ENCODE measurements at places on chromosomes 12 and 14.
A peak's percentile ranks its signal among the peaks of the same experiment; 100 is the strongest.

DNA sequence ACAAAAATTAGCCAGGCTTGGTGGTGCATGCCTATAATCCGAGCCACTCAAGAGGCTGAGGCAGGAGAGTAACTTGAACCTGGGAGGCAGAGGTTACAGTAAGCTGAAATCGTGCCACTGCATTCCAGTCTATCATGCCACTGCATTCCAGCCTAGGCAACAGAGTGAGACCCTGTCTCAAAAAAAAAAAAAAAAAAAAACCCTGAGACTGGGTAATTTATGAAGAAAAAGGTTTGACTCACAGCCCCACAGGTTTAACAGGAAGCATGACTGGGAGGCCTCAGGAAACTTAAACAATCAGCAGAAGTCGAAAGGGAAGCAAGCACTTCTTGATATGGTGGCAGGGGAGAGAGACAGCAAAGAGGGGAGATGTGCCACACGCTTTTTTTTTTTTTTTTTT, 123.2 kb downstream of the GXYLT1 start:
- no peak for DNase-seq

GRCh38 chr14:36424478-36425102, 95.4 kb downstream of the NKX2-1 start:
- DNase-seq, result no peak

- DNase-seq, result no peak
Observed at GRCh38 chr12:132216354-132216987, 72.2 kb downstream of the NOC4L start.

DNA sequence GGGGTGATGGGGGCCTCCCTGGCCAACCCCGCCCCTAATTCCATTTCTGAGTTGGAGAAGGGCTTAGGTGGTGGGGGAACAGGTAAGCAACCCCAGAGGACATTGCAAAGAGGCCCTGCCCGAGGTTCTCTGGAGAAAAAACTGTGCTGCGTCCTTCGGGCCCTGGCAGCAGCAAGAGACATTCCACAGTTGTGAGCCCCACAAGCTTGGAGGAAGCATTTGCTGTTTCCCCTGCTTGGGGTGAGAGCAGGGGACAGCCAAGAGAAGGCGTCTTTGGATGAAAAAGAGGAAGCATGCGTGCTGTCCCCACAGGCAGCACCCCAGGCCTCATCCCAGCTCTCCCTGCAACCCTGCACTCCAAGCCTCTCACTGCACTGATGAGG, 1.3 kb downstream of the BDKRB2 start:
- no peak for DNase-seq

DNA sequence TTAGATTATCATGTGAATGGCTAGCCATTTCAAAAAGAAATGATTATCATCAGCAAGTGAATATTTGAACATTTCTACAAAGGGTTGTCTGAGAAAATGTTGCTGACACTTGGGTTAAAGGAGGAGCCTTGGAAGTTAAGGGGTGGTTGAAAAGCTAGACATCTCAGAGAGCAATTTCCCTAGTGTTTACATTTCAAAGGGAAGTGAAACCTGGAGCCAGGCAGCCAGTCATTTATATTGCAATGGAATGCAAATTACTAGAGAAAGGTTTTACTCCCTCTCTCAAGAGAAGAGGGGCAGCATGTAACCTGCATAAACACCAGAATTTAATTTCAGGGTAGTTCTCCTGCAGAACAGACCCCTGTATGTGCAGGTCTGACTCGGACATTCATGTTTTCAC, 279.0 kb downstream of the SLC16A7 start:
- DNase-seq, result no peak

DNA sequence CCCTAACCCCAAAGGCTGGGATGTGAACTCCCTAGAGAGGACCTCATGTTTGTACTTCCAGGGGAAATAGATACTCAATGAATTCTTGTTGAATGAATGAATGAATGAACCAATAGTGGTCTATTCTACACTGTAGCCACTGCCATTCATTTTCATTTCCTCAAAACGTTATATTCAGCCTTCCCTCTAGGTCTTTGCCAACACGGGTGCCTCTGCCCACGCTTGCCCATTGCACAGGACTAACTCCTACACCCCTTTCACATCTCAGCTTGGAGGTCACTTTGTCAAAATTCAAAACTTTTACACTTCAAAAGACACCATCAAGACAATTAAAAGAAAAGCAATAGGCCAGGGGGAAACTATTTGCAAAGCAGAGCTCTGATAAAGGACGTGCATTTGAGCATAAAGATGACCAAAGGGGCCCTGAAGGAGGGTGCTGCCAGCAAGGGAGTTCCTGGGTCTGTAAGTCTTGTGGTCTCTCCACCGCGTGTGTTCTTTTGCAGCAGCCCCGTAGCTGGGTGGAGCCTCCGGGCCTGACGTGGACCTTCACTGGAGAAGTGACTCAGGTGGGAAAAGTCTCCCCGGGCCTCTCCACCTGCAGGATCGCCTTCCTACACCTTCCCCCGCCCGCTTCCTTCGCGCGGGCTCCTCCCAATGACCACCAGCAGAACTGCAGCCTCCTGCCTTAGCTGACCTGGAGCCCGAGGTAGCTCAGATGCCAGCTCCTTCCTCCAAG, 31.5 kb downstream of the TMEM63C start:
- peak; percentile 33 for DNase-seq

DNA sequence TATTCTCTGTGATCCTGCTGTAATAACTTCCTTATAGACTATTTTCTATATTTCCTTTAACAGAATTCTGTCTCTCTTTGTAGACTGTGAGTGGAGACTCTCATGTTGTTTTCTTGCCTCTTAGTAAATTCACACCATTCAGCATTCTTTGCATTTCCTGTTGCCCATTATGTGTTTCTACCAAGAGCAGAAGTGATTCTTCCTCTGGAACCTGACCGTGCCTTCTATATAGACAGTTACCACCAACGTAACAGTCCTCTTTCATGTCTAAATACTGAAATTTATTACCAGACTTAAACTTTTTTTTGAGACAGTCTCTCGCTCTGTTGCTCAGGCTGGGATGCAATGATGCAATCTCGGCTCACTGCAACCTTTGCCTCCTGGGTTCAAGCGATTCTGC, 31.1 kb downstream of the METAP2 start:
- no peak for DNase-seq

DNA sequence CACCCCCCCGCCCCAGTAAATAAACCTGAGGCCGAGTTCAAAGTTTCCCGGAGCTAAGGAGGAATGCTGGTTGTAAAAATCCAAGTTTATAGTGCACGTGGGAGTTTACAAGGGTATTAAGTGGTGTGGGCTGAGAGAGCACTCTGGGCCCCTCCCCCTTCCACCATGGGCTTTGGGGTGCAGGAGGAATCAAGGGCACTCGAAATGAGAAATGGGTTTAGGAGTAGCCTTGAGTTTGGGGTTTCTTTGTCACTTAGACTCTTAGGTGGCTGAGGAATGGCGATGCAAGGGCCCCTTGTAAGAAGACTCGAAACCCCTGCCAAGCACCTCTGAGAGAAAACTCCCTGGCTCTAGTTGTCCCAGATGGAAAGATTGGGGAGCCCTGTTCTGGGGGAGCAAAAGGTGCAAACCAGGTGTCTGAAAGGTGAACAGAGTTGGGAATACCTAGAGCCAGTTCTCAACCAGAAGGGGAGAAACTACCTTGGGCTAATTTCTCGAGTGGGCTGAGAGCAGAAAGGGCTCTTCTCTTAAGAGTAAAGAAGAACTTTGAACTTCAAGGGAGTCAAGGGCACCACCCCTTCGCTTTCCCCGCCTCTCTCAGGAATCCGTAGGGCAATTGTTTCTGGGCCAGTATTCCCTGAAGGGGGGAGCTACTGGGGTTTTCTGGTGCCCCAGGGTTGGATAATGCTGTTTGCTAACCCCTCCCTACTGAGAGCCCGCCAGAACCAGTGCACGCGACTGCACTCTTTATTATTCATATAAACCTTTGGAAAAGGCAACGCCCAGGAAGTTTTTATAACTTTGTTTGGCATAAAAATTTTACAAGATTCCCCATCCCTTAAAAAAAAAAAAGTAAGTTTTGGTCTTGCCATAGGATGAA, 4.0 kb upstream of the HOTAIR start:
- DNase-seq, result no peak

GRCh38 chr14:98512501-98513251, 759.3 kb downstream of the BCL11B start:
- DNase-seq, result no peak

DNA sequence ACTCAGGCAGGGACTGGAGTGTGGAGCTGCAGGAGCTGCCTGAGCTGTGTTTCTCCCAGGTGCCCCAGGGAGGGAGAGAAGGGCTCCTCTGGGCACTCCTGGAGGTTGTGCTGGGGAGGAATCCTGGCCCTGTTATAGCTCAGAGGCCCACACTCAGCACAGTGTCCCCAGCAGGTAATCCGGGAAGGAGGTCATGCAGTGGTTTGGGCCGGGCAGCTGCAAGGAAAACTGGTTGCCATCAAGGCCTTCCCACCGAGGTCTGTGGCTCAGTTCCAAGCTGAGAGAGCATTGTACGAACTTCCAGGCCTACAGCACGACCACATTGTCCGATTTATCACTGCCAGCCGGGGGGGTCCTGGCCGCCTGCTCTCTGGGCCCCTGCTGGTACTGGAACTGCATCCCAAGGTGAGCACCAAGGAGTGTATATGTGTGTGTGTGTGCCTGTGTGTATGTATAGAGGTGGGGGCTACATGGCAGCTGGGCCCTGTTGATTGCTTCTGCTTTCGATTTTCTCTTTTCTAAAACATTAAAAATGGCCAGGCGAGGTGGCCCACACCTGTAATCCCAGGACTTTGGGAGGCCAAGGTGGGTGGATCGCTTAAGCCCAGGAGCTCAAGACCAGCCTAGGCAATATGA, 2.0 kb downstream of the AMHR2 start:
- no peak for DNase-seq

GRCh38 chr14:81312289-81312876, 87.7 kb downstream of the STON2 start:
- DNase-seq, result no peak

GRCh38 chr14:23525611-23526010, 26.0 kb downstream of the ZFHX2 start:
- DNase-seq, result no peak

Data from natural killer cell (primary cell).